ENCODE measurements at places on chromosomes 5 and 9.

DNA sequence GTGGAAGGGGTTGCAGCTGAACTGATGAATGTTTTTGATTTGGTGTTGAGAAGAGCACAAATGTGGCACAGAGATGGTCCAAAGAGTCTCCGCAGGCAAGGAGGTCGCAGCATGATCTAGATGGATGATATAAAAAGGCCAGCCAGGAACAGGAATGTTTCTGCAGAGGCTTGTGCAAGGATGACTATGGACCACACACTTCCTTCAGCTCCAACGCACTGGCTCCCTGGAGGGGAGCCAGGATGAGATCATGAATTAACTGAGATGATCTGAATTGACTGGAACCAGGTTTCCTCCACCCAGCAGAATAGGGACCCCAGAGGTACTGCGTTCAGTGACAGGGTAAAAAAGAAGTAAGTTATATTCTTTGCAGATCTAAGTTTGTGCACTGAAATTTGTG lies 89.0 kb downstream of the ARSB start:
- no peak for DNase-seq

DNA sequence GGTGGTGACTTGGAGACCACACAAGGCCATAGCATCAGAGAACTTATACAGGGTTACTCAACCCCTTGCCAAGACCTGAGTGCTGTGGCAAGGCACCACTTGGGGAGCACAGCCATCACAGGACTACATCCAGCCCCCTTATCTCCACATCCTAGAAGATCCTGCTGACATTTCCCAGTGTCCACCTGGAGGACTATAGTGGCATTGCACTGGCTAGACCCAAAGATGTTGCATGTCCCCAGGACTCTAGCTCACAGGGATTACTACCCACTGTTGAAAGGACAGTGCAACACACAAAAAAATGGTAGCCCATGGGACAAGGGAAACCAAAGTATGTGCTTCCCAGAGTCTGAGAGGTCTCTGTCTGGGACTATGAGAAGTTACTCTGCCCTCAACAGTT lies 411.1 kb upstream of the NUDT12 start:
- no peak for DNase-seq

DNA sequence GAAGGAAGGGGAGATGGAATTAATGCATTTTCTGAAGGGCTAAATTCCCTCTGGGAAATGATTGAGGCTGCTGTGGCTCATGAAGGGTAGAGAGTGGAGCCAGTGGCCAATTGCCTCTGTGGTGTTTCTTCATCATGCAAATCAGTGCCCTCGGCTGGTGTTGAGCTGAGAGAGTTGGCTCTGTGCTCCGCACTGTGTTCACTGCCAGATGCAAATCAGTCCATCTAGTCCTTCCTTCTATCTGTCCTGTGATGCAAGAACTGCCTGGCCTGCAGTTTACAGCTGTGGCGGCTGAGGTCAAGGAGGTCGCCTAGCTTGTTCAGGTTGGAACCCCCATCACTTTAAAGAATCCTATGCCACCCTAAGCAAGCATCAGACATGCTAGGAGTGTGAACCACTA lies 6.0 kb downstream of the TMEM171 start:
- no peak for DNase-seq

DNA sequence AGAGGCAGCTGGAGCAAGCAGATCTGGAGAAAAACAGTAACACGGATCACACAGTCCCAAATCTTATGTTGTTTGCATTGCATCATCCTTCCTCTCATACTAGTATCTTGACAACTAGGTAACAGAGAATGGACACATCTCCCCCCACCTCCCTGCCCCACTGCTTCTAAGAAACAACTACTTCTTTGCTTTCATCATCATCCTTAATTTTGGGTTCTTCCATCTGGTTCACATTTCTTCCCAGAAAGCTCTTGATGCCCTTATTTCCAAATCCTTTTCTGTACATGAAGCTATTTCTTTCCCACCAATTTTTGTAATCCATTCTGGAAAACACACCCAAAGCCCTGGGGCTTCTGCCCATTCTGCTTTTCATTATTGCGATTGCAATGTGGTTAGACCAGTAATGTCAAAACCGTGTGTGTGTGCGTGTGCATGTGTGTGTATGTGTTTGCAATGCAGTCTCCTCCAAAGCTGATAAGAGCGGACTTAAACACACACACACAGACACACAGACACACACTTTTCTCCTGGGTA lies 254.7 kb upstream of the SLC30A5 start:
- no peak for DNase-seq

DNA sequence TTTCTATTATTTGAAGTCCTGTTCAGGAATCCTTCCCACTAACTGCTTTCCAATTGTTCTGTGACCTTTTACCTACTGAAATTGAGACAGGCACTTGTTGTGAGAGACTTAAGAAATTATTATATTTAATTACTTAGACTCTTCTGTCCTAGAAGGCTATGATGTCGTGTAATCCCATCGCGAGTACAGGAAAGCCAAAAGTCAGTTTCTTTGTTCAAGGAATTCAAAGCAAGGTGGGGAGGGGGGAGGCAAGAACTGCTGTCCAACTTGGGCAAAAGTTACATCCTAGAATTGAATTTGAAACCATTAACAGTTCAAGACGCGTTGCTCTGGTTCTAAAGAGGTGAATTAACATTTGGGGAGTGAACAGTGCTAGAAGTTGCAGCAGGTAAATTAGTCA lies 17.9 kb downstream of the NDUFA8 start:
- no peak for DNase-seq

DNA sequence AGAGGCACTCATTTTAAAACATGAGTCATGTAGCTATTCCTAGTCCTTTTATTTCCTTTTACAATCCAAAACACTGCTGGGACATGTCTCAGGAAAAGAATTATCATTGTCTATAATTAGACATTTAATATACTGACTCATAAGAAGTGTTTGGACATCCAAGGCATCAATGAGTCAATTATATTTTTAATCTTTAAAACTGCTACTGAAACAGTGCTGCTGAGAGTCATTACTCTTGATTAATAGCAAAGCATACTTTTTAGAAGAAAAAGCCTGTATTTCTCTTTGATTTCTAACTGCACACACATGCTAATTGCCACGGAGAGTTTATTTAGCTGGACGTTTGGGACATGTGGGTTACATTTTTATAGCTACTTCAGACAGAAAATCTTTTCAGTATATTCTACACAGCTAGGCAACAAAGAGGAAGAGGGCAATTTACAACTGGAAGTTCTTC lies 1249.0 kb upstream of the CDH18 start:
- no peak for DNase-seq

DNA sequence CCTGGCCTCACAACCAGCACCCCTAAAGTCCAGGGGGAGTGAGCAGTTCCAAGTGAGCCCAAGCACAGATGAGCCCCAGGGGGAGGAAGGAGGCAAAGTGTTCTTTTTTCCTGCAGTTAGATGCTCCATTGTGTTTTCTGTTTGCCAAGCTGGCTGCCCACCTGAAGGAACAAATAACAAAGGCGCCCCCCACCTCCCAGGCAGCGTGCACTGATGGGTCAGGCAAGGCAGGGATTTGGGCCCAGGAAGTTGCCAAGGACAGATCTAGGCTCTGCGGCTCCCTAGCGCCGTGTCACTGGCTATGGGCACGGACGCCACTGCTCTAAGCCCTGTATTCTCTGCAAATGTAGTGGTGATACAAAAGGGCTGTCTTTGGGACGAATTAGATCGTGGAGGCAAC lies 21.8 kb downstream of the FGF1 start:
- DNase-seq, result no peak

DNA sequence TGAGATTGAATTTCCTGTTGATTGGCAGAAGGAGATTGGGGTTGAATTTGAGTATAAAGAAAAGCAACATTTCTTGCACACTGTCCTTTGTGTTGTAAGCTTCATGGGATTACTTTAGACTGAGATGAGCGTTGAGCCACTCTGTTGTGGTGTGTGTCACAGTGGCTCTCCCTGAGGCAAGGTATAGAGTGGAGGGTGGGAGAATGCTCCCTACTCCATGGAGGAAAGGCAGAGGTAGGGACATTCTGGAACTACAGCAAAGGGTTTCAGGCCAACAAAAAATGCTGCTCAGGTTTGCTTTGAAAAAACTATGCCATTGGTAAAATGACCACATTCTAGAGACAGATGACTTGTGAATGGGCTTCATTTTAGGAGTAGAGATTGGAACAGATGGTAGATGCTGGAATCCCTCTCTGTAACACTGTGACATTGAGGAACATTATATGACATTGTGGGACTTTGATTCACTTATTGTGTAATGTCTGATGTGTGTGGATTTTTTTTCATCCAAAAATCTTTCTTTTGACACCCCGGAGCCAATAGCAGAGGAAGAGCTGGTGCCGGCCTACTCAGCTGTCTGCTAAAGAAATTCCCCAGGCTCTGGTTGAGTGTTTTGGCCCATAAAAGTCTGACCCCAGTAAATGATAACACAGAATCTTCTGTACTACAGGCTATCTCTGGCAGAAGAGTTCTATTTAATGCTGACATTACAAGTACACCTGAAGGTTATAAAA lies 6.2 kb upstream of the CEP120 start:
- no peak for DNase-seq

DNA sequence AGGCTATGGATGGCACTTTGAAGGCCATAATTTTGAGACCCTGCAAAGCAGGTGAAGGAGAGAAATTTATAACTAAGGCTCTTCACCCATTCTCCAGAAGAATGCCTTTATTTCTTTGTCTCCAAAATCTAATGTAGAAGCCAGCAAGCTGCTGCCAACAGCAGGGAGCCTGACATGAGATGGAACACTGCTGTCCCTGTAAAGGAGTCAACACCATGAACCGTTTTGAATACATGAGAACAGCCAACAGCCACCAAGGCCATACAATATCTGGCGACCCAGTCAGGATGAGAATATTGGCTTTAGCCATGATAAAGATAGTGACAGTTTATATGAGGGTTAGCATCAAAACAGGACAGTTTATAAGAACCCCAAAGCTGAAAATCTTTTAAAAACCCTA lies 121.2 kb upstream of the LIFR start:
- DNase-seq, result no peak

Data from astrocyte of the cerebellum (primary cell).